CD4-positive, alpha-beta T cell treated with Interferon alpha-2 for 1 hour (primary cell): ENCODE measurements at places on chromosomes 13 and 19.

- DNase-seq = no peak
Observed at GRCh38 chr19:37930416-37930815, 23.4 kb downstream of the SIPA1L3 start.

GRCh38 chr13:79501538-79502232 is 20.7 kb downstream of the NDFIP2 start:
- DNase-seq = no peak

DNA sequence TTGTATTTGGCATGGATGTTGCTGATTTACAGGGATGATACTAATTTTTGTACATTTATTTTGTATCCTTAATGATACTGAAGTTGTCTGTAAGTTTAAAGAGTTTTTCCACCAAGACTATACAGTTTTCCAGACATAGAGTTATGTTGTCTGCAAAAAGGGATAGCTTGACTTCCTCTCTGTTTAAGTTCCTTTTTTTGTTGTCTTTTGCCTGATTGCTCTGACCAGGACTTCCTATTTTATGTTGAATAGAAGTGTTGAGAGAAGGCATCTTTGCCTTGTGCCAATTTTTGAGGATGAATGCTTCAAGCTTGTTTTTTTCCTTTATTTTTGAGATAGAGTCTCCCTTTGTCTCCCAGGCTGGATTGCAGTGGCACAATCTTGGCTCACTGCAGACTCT is 36.8 kb upstream of the ZNF681 start:
- no peak for DNase-seq

- DNase-seq = no peak
Observed at GRCh38 chr19:49781394-49781793, 14.6 kb downstream of the AP2A1 start.

DNA sequence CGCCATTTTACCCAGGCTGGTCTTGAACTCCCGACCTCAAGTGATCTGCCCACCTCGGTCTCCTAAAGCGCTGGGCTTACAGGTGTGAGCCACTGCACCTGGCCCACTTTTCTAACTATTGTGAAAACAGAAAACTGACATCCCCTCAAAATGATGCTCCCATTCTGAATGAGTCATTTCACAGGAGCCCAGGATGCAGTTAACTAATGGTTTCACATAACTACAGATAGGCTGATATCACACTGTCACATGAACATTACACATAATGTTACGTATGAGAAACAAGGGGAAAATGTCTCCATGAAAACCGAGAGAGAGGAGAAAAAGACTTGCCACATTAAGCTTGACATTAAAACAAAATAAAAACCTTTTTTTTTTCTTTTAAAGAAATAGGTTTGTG is 37.5 kb downstream of the N4BP2L2 start:
- DNase-seq = no peak

- DNase-seq = no peak
Observed at GRCh38 chr19:40695881-40696280, 5.4 kb upstream of the NUMBL start.

DNA sequence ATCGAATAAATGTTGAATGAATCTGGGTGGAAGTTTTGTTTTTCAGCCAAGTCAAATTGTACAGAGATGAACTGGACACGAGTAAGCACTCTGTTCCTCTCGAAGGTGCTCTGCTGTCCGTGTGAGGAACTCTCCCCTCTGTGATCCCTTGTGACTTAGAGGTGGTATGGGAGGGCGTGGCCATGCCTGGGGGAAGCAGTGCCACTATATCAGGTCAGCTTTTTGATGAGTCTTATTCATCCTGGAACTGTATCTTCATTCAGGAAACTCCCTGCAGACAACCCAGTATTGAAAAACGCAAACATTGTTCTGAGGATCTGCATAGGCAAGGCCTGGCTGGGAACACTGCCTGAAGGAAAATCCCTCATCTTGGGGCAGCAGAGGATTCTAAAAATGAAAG is 45.7 kb upstream of the FLT1 start:
- DNase-seq = no peak

GRCh38 chr19:34171539-34171876 is 796 bp upstream of the LSM14A start:
- DNase-seq = no peak

- DNase-seq = peak; percentile 74
Observed at GRCh38 chr19:39792999-39793546, 14.4 kb downstream of the LEUTX start.

GRCh38 chr13:113537909-113538688 is 46.5 kb upstream of the TFDP1 start:
- no peak for DNase-seq

GRCh38 chr19:46345157-46345556 is 1.7 kb upstream of the PPP5C start:
- DNase-seq = no peak

- DNase-seq = no peak
Observed at GRCh38 chr19:51372021-51372648, 319 bp downstream of the NKG7 start.

DNA sequence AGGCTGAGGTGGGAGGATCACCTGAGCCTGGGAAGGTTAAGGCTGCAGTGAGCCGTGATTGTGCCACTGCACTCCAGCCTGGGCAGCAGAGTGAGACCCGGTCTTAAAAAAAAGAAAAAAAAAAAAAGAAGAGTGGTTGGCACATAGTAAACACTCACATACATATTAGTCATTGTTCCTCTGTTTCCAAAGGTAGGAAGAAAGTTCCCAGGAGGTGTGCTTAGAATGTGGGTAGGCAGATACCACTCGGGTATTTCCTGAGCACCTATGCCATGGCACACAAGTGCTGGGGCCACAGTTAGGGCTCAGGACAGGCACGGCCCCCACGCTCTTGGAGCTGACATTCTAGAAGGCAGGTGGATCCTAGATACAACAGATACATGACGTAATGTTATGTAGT is 41.4 kb downstream of the SIPA1L3 start:
- DNase-seq = no peak

- no peak for DNase-seq
Observed at GRCh38 chr13:22285867-22286266, 615.0 kb downstream of the FGF9 start.

GRCh38 chr13:68708336-68708908 is 1399.2 kb upstream of the ATXN8OS start:
- DNase-seq = no peak

- no peak for DNase-seq
Observed at GRCh38 chr13:32600890-32601289, 14.6 kb downstream of the PDS5B start.

GRCh38 chr13:89496478-89496877 is 1825.3 kb downstream of the SLITRK5 start:
- no peak for DNase-seq

- peak; percentile 50 for DNase-seq
Observed at GRCh38 chr19:38557205-38557799, 60.5 kb downstream of the MAP4K1 start.

- DNase-seq = no peak
Observed at GRCh38 chr19:11300811-11301120, 4.8 kb downstream of the TSPAN16 start.

- DNase-seq = no peak
Observed at GRCh38 chr13:23671377-23671776, 101.2 kb downstream of the TNFRSF19 start.

DNA sequence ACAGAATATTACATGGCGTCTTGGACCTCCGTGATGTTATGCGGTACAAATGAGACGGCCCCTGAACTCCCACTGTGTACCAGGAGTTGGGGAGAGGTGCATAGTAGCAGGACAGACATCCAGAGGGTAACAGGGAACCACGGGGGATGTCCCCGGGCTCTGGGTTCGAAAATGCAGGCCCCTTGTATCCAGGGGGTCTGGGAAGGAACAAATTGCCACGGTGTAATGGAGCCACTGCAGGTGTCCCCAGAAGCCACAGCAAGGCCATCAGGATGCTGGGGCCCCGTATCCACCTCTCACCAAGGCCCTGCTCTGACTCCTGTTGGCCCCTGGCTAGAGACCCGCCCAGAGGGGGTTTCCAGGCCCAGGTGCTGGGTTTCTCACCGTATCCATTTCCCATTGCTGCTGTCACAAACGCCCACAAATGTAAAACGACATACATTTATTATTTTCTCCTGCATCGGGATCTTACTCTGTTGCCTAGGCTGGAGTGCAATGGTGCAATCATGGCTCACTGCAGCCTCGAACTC is 77.8 kb downstream of the INSR start:
- no peak for DNase-seq

DNA sequence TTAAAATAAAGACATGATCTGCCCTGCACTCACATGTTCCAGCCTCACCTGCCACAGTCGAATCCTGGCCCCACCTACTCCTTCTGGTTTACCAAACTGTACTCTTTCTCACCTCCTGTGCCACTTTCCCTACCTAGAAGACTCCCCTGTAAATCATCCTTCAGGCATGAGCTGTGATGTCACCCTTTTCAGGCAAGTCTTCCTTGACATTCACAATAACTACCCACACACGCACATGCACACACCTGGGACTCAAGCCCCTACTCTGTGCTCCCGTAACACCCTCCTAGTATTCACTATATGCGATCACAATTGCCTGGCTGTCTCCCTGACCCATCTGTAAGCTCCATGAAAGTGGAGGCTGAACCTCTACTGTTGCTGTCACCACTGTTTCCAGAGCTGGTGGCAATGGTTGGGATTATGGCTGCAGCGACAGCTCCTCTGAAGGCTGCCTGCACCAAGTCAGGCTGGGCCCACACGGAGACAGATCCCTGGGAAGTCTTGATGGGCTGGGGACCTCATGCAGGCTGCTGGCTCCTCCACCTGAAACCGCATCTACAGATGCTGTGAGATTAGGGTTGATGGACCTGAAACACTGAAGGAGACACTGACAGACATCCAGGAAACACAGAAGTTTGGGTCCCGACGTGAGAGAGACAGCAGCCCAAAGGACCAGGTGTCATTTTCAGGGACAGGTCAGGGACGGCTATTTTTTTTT is 611.1 kb downstream of the UQCRFS1 start:
- DNase-seq = no peak

- no peak for DNase-seq
Observed at GRCh38 chr13:23752111-23753001, 136.8 kb downstream of the MIPEP start.

- no peak for DNase-seq
Observed at GRCh38 chr13:50990818-50991506, 81.4 kb downstream of the RNASEH2B start.

- DNase-seq = no peak
Observed at GRCh38 chr13:101545521-101545920, 93.0 kb downstream of the ITGBL1 start.

DNA sequence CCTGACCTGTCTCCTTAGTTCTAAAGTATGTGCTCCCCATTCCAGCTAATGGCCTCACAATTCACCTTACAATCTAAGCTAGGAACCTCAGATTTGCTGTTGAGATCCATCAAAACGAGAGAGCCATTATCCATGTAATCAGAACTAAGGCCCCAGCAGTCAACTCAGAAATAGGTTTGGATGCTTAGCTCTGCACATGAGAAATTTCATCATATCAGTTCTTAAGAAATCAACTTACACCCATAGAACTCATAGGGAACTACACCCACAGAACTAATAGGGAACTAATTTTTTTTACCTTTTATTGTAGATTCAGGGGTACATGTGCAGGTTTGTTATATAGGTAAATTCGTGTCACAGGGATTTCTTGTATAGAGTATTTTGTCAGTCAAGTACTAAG is 28.7 kb downstream of the CYSLTR2 start:
- no peak for DNase-seq

GRCh38 chr19:49533551-49534488 is 6.0 kb downstream of the RCN3 start:
- DNase-seq = peak; percentile 87
